Endodermal cell (in vitro differentiated cells): ENCODE measurements at places on chromosomes 16 and 17.
A peak's percentile ranks its signal among the peaks of the same experiment; 100 is the strongest.

GRCh38 chr17:41962768-41963434 lies 3.7 kb upstream of the CNP start:
- peaks cover under 1% of the 10 kb centered on the region for H3K36me3 ChIP-seq
- DNase-seq = peak; percentile 97
- H3K4me1 ChIP-seq = peaks cover 13% of the 10 kb centered on the region
- no peaks in the 10 kb centered on the region for H3K27me3 ChIP-seq
- no peak overlapping the region for H3K4me3 ChIP-seq

DNA sequence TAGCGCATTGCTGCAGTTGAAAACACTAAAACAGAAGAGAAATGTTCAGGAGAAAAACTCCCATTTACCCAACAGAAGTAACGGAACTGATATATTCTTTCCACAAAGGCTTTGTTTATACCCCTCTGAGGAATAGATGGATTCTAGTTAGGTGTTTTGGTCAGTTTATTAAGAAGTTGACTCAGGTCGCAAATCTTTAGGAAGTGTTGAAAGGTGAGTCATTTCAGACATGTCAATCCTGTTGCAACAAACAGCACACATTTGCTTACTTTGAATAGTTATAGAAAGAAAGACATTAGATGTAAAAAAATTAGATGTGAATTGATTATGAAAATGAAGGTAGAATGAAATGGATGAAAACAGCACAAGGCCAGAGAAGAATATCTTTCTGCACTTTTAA lies 941.0 kb downstream of the KCNJ2 start:
- no peak overlapping the region for H3K27ac ChIP-seq
- no peaks in the 10 kb centered on the region for H3K36me3 ChIP-seq
- DNase-seq = no peak
- H3K4me3 ChIP-seq = no peak overlapping the region
- no peaks in the 10 kb centered on the region for H3K27me3 ChIP-seq
- H3K4me1 ChIP-seq = no peaks in the 10 kb centered on the region

DNA sequence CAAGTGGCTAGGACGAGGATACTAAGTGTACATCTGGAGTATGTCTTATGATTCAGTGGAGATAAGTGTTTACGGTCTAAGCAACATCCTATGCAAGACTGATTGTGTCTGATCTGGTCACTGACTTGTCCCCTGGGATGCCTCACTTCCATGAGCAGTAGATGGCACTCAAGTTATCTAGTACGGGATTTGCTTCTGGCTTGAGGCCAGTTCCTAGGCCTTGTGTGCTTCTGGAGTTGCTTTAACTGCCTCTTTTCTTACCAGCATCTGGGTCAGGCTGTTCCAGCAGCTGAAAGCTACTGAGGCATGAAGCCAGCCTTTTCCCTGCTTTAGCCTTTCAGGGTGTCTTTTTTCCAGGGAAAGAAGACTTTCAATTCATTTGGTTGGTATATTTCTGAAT lies 23.0 kb downstream of the SUPT6H start:
- H3K27me3 ChIP-seq = no peaks in the 10 kb centered on the region
- peaks cover 92% of the 10 kb centered on the region for H3K36me3 ChIP-seq
- no peak overlapping the region for H3K27ac ChIP-seq
- no peaks in the 10 kb centered on the region for H3K4me1 ChIP-seq
- H3K4me3 ChIP-seq = no peak overlapping the region

DNA sequence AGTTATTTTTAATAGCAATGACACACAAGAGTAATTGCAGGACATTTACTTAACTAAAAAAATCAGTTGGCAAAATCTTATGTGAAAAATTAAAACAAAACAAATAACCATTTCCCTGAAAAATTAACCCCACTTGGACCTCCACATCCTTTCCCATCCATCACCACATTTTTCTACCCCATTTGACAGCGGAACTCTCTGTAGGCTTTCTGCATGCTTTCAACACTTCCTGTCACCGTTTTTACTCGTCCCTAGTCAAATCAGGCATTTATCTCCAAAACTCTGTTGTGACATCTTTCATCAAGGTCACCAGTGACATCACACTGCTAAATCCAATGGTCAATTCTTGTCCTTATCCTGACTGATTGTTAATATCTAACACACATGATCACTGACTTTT lies 27.5 kb downstream of the KCNJ16 start:
- no peaks in the 10 kb centered on the region for H3K27me3 ChIP-seq
- no peak overlapping the region for H3K27ac ChIP-seq
- no peaks in the 10 kb centered on the region for H3K4me1 ChIP-seq
- no peak overlapping the region for H3K4me3 ChIP-seq
- no peaks in the 10 kb centered on the region for H3K36me3 ChIP-seq
- no peak for DNase-seq

DNA sequence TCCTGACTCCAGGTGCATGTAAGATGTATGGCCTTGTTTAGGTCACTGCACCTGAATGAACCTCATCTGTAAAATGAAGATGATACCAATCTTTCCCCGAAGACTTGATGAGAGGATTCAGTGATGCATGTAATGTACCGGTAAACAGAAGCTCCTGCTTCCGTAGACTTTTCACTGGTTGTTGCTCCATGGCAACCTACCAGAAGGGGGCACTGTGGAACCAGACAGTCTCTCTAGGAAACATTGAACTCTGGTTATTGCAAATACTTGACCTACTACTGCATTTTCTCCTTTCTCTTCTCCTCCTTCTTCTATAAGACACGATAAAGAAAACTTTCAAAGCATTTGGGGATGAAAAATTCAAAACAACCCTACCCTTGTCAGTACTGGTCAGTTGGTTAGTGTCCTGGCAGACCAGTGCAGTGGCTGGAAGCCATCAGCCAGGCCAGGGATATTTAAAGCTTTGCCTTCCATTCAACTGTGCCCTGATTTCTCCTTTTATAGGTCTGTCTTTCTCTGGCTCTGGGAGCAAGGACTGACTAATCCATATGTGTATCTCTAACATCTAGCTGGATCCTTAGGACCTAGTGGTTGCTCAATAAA lies 667.4 kb upstream of the SALL1 start:
- H3K36me3 ChIP-seq = no peaks in the 10 kb centered on the region
- peak; percentile 92 for DNase-seq
- no peak overlapping the region for H3K4me3 ChIP-seq
- H3K27ac ChIP-seq = no peak overlapping the region

GRCh38 chr17:37447641-37448040 lies 41.0 kb downstream of the TADA2A start:
- no peak overlapping the region for H3K27ac ChIP-seq
- H3K4me3 ChIP-seq = no peak overlapping the region
- peaks cover 3% of the 10 kb centered on the region for H3K4me1 ChIP-seq

GRCh38 chr16:82824408-82824807 lies 197.6 kb downstream of the CDH13 start:
- H3K4me1 ChIP-seq = no peaks in the 10 kb centered on the region
- no peak overlapping the region for H3K27ac ChIP-seq
- no peaks in the 10 kb centered on the region for H3K27me3 ChIP-seq
- no peaks in the 10 kb centered on the region for H3K36me3 ChIP-seq

GRCh38 chr17:35765086-35765710 lies 4.5 kb downstream of the C17orf50 start:
- H3K4me1 ChIP-seq = no peaks in the 10 kb centered on the region
- H3K4me3 ChIP-seq = no peak overlapping the region
- H3K27me3 ChIP-seq = no peaks in the 10 kb centered on the region
- no peak for DNase-seq
- no peaks in the 10 kb centered on the region for H3K36me3 ChIP-seq

DNA sequence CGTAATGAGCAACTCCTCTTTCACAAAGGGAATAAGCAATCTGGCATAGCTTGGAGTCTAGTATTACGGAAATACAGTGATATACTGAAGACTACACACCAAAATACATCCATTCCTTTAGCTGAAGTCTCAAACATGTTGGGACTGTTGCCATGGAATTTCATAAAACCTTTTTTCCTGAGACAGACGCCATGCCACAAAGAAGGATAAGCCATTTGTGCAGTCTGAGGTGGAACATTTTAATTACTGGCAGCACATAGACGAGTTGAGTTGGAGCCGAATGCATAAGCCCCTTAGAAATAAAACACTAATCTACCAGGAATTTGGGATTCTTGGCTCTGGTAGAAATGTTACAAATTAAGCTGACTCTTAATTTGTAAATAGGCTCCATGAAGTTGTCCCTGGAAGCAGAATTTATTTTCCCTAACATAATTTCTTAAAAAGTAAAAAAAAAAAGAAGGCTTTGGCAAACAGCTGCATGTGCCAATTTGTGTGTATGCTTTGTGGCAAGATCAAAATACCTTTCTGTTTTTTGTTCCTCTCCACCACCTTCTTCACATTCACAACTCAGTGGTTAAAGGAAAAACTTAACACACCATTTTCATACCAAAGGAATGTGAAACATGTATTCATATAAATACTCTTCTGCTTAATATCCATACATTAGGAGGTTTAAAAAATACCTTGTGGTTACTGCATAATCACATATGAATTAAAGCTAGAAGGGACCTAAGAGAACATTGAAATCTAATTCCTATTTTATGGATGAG lies 25.5 kb downstream of the GRB7 start:
- H3K27ac ChIP-seq = no peak overlapping the region
- DNase-seq = peak; percentile 11
- H3K4me1 ChIP-seq = no peaks in the 10 kb centered on the region
- H3K36me3 ChIP-seq = no peaks in the 10 kb centered on the region
- H3K4me3 ChIP-seq = no peak overlapping the region
